ENCODE measurements at places on chromosomes 1 and 21. TPM values are rescaled to one million over a fixed set of nuclear protein-coding genes. Genes with fewer than 3 reads are reported as not detected.

The NRAS gene
- 48.6 TPM for total RNA-seq

DNA sequence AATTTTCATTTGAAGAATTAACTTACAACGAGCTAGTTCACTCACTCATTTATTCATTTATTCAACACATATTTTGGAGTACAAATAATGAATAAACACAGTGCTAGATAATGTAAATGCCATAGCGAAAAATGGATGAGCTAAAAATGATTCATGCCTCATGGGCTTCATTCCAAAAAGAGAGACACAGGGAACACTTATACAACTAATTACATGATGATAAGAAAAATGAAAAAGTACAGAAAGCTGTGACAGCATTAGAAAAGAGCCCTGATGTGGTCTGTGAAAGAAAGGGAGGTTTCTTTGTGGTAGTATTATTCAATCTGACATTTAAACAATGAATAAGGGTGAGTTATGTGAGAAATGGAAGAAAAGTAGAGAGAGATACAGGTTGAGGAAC is 726.4 kb downstream of the AMY1C start:
- DNase-seq: no peak
- no peaks in the 10 kb centered on the region for H3K4me1 ChIP-seq
- no peaks in the 10 kb centered on the region for H3K27me3 ChIP-seq
- H3K36me3 ChIP-seq: no peaks in the 10 kb centered on the region

- H3K4me3 ChIP-seq: no peak overlapping the region
- peaks cover 6% of the 10 kb centered on the region for H3K36me3 ChIP-seq
- H3K27me3 ChIP-seq: no peaks in the 10 kb centered on the region
- H3K27ac ChIP-seq: no peak overlapping the region
- peaks cover 26% of the 10 kb centered on the region for H3K4me1 ChIP-seq
- DNase-seq: no peak
Measured at GRCh38 chr1:1217621-1218523, 3.9 kb upstream of the TNFRSF4 start.

- H3K27me3 ChIP-seq: 0 out of 2 replicates have a peak, but pooled peaks cover 2% of the 10 kb centered on the region
- DNase-seq: no peak
- no peaks in the 10 kb centered on the region for H3K36me3 ChIP-seq
- no peak overlapping the region for H3K27ac ChIP-seq
Measured at GRCh38 chr1:115781343-115781742, 12.8 kb upstream of the CASQ2 start.

GRCh38 chr21:45574691-45575090 is 32.5 kb upstream of the SLC19A1 start:
- no peaks in the 10 kb centered on the region for H3K36me3 ChIP-seq
- H3K4me3 ChIP-seq: no peak overlapping the region
- H3K27ac ChIP-seq: no peak overlapping the region
- no peaks in the 10 kb centered on the region for H3K4me1 ChIP-seq

GRCh38 chr1:44405798-44406736 is 1.0 kb downstream of the RNF220 start:
- peak overlapping the region; percentile 45 for H3K4me3 ChIP-seq
- DNase-seq: no peak
- peaks cover 22% of the 10 kb centered on the region for H3K27me3 ChIP-seq
- H3K4me1 ChIP-seq: no peaks in the 10 kb centered on the region
